ENCODE measurements at places on chromosomes 2 and 18.

DNA sequence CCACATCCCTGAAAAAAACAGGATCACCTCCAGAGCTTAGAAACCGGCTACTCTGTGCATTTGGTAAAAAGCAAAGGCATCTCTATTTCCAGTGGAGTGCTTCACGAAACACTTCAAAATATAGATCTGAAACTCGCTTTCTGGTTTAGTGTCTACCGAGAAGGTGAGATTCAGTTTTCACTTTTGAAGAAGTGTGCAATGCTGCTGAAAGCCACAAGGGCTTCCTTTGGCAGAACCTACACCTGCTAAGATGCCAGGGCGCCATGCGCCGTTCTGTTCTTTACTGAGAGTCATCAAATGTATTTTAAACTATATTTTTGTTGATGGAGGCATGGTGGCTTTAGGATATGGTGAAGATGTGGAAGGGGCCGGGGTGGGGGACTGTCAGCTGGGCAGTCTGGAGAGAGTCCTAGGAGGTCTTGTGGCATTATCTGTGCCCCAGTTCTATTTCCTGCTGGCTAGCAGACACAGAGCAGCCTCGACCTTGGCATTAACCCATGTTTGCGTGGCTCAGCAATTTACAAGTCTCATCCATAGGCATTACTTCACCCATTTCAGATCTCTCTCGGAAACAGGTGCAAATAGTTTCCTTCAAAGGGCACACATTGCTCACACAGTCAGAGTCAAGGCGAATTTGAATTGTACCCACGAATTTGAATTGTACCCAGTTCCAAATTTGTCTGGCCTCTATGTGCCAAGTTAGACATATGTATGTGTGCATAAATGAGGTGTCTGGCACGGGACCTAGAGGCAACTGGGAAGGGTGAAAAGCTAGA, 46.7 kb upstream of the KCNF1 start:
- DNase-seq: no peak

- DNase-seq: no peak
Measured at GRCh38 chr18:50334546-50335152, 40.2 kb upstream of the SKA1 start.

DNA sequence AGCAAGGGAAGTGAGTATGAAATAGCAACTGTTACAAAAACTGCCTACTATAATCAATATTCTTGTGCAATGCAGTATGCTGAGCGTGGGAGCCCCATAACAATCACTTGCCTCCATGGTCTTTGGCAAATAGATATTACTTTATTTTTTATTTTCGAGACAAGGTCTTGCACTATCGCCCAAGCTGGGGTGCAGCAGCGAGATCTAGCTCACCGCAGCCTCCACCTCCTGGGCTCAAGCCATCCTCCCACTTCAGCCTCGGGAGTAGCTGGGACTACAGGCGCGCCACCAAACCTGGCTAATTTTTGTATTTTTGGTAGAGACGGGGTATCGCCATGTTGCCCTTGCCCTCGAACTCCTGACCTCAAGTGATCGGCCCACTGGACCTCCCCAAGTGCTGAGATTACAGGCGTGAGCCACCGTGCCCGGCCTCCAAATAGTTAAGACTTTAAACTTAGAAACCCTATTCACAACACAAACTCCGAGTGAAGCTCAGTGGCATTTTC, 1.2 kb upstream of the CCNT2 start:
- DNase-seq: no peak

DNA sequence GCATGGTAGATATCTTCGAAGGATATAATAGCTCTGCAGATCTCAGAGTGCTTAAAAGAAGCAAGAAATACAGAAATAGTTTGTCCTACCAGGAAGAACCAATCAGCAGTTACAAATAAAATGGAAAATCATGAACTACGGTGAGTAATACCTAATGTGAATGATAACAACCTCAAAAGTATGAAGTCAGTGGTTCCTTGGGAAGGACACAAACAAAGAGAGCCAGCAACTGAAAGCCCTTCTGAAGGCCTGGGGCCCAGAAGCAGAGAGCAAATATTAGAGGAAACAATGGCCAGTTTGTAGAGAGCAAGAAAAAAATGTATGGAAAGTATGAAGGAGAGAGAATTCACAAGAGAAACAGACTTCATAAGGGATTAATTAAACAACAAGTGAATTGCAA, 226.8 kb upstream of the CHST9 start:
- DNase-seq: no peak

- DNase-seq: no peak
Measured at GRCh38 chr2:240465765-240466578, 30.5 kb downstream of the GPC1 start.

DNA sequence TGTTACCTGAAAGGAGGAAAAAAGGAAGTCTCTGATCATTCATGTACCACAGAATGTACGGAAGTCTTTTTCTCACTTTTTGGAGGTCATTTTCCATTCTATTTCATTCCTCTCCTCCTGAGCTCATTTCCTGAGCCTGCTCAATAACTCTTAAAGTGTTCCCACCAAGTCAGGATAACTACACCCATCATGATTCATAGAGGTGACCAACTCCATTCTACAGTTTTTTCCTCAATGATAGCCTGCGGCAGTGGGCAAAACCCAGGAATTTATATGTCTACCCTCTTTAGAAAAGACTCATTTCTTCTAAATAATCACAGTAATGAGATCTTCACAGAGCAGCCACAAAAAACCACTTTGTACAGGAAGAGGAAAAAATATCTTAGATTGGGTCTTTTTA, 372.5 kb downstream of the RBM43 start:
- no peak for DNase-seq

DNA sequence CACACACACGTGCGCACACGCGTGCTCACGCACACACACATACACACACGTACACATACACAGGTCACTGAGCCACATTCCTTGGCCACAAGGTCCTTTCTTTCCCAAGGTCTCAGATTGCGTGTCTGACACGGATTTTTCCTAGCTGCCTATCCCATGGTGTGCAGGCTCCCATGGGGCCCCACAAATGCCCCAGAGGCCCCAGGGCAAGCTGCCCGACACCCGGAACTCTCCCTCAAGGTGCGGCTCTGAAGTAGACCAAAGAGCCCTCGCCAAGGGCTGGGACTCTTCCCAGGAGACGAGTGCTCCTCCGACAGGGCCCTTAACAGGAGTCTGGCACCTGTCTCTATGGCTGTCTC, 46.7 kb downstream of the SDC1 start:
- DNase-seq: no peak

DNA sequence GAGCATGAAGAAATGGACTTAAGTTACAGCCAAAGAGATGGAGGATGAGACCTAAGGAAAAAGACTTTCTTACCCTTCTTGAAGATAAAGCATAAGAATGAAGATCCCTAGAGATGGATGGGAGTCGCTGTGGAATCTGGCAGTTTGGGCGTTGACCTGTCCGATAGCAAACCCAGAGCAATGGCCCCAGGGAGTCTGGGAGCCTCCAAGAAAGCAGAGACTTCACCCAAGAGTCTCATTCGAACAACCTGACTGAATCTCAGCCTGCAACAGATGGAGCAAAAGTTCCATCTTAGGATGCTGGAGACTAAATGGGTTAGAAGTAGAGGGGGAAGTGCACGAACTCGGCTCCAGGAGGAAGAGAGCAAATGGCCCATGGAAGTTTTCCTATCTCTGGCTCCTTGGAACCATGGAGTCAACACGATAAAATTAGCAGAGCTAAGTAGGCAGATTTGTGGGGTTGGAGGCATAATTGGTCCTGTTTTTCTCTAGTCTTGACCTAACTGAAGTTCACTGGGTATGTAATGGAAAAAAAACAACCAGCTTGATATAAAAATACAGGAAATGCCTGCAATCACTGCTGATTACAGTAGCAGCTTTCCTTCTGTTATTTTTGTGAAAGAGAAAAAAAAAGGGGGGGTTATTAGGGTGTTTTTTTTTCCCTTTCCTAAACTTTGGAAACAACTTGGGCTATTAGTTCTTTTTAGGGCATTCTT, 178.4 kb upstream of the EPAS1 start:
- DNase-seq: no peak
